Stomach (tissue), 19 donors: ENCODE measurements at places on chromosomes 13 and 19.

DNA sequence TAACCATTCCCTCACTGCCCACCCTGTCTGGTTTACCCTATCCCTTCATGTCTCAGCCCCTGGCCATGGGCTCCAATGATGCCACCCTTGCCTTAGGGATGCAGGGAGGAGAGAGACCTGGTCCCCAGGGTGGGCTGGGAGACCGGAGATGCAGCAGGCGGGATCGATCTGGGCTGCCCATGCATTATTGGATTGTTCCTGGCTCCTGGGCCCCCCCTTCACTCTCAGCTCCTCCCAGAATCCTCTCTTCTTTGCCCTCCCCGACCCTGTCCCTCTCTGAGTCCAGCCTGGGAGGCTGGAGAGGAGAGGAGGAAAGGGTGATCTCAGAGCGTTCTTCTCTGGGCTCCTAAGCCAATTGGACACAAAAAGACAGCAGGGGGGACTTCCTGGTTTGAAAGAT, 5.8 kb downstream of the KASH5 start:
- no peak for DNase-seq

GRCh38 chr13:84630476-84630875, 748.2 kb upstream of the SLITRK1 start:
- DNase-seq, result no peak

- no peak for DNase-seq
These were observed 14.7 kb downstream of the ALOX5AP start for GRCh38 chr13:30750036-30750435.

GRCh38 chr19:35937345-35938281, 1.4 kb downstream of the LRFN3 start:
- no peak for DNase-seq

DNA sequence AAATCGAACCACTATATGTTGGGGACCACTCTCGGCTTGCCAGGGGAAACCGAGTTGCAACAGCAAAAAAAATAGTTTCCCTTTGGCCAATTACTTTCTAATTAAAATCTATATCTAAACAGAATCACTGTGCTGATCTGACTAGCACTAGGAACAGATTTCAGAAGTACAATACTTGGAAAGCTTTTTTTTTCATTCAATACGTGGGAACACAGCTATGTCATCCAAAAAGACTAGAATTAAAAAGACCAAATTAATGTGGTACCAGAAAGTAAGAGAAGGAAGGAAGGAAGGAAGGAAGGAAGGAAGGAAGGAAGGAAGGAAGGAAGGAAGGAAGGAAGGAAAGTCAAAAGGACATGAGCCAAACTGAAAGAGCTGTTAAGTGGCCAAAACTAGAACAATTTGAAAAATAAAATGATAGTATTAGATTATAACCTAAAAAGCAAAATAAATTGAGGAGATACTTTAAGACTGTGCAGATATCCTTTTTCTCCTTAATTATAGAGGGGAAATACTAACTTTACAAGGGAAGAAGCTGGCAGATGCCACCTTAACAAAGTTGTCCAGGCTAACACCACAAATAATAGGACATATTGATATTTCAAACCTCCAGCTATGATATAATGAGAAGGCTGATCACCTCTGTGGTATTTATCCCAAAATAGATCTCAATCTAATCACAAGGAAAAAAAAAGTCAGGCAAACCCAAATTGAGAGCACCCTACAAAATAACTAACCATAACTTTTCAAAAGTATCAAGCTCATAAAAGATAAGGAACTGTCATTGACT, 63.9 kb downstream of the DIAPH3 start:
- DNase-seq, result no peak

DNA sequence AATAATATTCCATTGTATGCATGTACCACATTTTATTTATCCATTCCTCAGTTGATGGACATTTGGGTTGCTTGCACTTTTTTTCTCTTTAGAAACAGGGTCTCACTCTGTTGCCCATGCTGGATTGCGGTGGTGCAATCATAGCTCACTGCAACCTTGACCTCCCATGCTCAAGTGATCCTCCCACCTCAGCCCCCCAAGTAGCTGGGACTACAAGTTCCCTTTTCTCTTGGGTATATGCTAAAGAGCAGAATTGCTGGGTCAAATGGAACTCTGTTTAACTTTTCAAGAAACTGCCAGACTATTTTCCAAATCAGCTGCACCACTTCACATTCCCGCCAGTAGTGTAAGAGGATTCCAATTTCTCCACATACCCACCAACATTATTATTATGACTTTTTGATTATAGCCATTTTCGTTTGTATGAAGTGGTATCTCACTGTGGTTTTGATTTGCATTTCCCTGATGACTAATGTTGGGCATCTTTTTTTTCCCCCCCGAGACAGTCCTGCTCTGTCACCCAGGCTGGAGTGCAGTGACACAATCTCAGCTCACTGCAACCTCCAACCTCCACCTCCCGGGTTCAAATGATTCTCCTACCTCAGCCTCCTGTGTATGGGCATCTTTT, 7.6 kb upstream of the IPO5 start:
- no peak for DNase-seq

DNA sequence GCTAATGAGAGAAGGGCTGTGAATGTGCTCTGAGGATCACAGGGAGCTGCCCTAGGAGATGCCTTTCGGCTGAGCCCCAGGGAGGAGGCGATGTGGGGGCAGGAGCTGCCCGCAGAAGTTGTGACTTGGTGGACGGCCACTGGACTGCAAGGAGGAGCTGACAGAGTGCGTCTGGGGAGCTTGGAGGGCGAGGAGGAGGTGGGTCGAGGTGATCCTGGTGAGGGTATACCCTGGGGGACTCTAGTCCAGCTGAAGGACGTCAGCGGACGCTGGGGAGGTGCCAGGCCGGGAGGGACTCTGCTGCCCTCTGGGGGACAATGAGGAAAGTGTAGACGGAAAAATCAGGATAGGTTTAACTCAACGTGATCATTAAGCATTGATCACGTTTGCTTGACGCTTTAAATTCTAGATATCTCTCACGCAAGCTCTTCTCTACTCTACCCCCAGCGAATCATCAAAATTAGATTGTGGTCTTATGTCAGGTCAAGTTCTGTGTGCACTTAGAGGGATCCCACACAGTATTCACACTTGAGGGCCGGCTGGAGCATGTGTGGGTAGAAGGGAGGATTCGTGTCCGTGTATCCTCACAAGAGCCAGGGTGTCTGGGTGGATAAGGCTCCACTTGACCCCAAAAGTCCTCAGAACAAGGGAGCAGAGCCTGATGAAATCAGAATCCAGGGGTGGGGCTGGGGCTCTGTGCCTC, 3.3 kb upstream of the CEACAM7 start:
- DNase-seq, result peak; percentile 45

DNA sequence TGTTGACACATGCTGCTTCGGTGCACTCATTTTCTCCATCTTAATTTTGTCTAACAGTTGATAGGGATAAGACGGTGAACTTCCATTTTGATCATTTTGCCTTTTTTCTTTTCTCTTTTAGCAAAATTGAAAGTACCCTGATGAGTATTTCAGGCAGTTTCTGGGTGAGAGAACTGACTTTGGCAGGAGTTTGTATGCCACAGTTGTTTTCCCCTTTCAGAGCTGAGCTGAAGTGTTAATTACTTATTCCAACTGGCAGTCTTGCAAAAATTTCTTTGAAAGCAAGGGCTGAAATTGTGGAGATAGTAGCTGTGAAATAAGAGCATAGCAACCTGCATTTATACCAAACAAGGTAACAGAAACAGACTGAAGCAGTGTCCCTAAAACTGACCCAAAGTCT, 180.2 kb downstream of the SLITRK5 start:
- DNase-seq, result no peak
